ENCODE measurements at places on chromosomes 3 and 15.

GRCh38 chr15:45534821-45535220, 12.3 kb upstream of the SLC30A4 start:
- no peak for DNase-seq

- no peak for DNase-seq
Observed at GRCh38 chr3:72579581-72580245, 268.5 kb downstream of the SHQ1 start.

GRCh38 chr3:41148478-41148877, 50.8 kb upstream of the CTNNB1 start:
- DNase-seq, result no peak

DNA sequence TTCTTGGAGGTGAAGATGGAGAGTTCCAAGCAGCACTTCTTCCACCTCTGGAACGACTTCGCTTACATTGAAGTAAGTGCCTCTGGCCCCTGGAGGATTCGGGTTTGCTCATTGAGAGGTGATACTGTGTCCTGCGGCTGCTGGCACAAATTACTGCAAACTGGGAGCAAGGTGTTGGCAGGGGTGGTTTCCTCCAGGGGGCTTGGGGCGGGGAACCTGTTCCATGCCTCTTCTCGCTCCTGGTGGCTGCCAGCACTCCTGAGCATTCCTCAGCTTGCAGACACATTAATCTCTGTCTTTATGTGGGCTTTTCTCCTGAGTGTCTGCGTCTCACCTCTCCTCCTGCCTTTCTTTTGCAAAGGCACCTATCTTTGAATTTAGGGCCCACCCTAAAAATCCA, 47.4 kb downstream of the MESD start:
- no peak for DNase-seq
